ENCODE measurements at places on chromosomes 16 and 17.

- DNase-seq, result no peak
These were observed 1.6 kb upstream of the CCL13 start for GRCh38 chr17:34354637-34355036.

- no peak for DNase-seq
These were observed 79.8 kb downstream of the ZNF778 start for GRCh38 chr16:89297156-89297874.

DNA sequence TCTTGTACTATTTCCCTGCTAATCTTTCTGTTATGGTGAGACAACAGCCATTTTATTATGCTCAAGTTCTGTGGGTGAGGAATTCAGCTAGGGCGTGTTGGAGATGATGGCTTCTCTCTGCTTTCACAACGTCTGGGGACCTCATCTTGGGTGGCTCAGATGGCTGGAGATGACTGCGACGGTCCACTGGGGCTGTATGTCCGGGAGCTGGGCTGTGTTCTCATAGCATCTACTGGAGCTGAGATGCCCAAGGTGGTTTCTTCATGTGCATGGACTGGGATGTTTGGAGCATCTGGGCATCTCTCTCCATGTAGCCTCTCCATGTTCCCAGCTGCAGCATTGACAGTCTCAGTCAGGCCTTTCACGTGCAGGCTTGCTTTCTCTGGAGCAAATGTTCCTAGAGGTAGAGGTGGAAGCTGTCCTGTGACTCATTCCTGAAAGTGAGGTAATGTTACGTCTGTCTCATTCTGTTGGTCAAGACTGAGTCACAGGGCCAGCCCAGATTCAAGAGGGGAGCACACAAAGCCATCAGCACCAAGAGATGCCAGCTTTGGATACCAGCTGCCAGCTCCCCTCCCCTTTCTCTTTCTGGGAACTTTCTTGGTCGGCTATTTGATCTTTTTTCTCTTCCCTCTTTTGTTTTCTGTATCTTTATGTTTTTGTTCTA lies 96.2 kb downstream of the RAP1GAP2 start:
- no peak for DNase-seq

- no peak for DNase-seq
These were observed 408.6 kb downstream of the MAF start for GRCh38 chr16:79191933-79192332.

GRCh38 chr17:3944485-3945388 lies 19.5 kb downstream of the ATP2A3 start:
- peak; percentile 34 for DNase-seq

- DNase-seq, result peak; percentile 96
These were observed 68.6 kb downstream of the HAPSTR1 start for GRCh38 chr16:9159839-9160550.

DNA sequence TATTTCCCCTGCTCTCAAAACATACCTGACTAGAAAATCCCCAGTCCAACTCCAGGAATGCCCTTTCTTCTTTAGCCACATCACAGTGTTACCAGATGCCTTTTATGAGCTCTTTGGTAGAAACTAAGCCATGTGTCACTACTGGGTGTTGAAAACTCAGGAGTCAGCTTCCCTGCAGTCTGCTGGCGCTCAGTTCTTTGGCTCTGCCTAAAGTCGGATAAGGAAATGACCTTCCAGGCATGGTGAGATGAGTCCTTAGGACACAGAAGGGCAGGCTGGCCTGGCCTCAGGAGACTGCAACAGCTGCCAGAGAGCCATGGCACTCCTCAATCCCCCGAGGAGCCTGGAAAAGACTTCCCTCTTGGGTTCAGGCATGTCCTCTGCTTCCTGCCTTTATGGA lies 89.1 kb downstream of the CDH13 start:
- no peak for DNase-seq

DNA sequence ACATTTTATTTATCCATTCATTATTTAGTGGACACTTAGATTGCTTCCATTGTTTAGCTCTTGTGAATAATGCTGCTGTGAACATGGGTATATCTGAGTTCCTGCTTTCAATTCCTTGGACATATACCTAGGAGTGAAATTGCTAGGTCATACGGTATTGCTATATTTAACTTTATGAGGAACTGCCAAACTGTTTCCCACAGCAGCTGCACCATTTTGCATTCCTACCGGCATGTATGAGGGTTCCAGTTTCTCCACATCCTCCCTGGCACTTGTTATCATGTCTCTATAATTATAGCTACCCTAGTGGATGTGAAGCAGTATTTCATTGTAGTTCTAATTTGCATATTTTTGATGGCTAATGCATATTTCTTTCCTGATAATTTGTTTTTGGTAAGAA lies 23.7 kb upstream of the DRG2 start:
- no peak for DNase-seq

DNA sequence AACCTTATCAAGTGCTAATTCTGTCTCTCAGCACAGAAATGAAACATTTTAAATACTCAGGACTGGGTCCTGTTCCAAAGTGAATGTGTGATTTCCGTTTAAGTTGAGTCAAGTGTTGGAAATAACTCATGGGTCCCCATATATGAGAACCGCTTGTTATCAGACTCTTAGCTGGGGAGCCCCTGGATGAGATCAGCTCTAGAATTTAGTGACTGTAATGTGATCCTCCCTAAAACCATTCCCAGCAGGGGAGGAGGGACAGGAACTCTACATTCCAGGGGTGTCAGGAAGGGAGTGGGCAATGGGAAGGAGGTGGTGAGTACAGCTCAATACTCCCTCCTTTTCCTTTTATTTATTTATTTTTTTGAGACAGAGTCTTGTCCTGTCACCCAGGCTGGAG lies 37.5 kb downstream of the OTOA start:
- no peak for DNase-seq

GRCh38 chr17:37815536-37815935 lies 70.7 kb upstream of the HNF1B start:
- no peak for DNase-seq

DNA sequence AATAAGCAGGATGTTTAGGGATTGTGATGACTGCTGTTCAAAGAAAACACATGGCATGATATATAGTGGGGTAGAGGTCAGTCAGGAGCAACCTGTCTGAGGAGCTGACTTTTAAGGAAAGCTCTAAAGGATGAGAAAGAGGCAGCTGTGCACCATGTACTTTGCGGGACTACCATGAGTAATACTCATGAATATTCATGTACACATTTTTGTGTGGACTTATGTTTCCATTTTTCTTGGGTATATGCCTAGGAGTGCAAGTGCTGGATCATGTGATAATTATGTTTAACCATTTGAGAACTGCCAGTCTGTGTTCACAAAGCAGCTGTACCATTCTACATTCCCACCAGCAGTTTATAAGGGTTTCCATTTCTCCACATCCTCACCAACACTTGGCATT lies 35.8 kb downstream of the BEAN1 start:
- no peak for DNase-seq

- DNase-seq, result peak; percentile 88
These were observed 154.4 kb downstream of the FOXL1 start for GRCh38 chr16:86732621-86733295.

DNA sequence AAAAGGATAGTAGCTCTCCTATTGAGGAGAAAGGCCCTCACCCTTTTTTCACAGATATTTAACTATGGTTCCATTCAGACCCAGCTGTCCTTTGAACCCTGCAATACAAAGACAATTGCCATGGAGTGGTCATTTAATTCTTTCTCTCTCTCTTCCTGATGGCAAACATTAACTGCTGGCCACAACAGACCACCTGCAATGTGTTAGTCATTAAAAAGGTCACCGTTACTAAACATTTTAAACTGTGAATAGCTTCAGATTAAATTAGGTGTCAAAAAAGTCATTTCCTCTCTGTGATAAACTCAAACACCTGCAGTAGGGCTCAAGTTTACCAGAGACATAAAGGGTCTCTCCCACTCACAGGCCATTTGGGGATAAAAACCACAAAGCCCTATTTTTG lies 697.2 kb downstream of the TOX3 start:
- no peak for DNase-seq

DNA sequence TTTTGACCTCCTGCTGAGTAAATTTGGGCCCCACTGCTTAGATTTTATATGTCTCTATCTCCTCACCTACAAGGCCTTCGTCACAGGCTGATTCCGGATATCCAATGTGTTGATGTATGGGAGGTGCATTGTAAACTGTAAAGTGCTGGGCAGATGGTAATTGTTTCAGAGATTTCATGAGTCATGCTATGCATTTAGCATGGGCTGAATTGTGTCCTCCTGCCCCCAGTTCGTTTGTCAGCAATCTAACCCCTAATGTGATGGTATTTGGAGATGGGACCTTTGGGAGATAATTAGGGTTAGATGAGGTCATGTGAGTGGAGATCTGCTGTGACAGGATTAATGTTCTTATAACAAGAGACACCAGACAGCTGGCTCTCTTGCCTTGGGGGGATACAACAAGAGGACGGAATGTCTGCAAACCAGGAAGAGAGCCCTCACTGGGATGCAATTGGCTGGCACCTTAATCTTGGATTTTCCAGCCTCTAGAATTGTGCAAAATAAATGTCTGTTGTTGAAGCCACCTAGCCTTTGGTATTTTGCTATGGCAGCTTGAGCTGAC lies 101.8 kb upstream of the NLRP1 start:
- no peak for DNase-seq

GRCh38 chr16:49734331-49734730 lies 121.6 kb downstream of the ZNF423 start:
- DNase-seq, result no peak

DNA sequence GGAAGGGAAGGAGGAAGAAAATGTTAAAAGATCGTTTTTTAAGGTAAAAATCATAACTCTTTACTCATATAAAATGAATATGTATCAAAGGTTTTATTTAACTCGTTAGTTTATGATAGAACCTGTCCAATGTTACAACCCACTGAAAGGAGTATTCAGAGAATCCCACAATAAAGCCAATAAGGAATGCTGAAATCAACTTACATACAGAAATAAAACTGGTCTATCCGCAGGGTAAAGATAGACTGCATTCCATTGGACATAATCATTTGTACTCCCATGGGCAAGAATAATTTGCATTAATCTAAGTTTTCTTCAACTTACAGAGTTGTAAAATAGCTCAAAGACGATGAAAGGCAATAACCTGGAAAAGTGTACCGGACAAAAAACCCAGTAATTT lies 17.9 kb upstream of the BEAN1 start:
- no peak for DNase-seq

DNA sequence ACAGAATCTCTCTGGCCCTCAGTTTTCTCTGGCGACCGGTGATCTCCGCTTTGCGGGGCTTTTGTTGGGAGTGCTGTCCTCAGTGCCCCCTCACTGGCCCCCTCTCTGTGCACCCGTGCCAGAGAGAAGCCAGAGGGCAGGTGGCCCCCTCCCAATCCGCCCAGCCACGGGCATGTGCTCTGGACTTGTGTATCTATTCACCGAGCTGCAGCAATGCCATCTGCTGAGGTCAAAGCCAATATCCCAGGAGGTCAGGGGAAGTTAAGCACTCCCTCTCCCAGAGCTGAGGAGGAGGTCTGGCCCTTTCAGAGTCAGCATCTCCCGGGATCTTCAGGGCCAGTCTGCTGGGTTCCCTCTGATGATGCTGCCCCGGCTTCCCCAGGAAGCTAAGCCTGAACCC lies 5.1 kb downstream of the CACNG5 start:
- no peak for DNase-seq

GRCh38 chr16:55370762-55371482 lies 46.9 kb downstream of the IRX6 start:
- peak; percentile 83 for DNase-seq

GRCh38 chr17:50918933-50919296 lies 52.8 kb upstream of the TOB1 start:
- DNase-seq, result no peak

- DNase-seq, result peak; percentile 90
These were observed 5.4 kb downstream of the RECQL5 start for GRCh38 chr17:75661531-75661930.

GRCh38 chr17:17516941-17517720 lies 20.9 kb upstream of the RASD1 start:
- DNase-seq, result peak; percentile 61

- no peak for DNase-seq
These were observed 26.4 kb upstream of the ABR start for GRCh38 chr17:1206026-1206777.

DNA sequence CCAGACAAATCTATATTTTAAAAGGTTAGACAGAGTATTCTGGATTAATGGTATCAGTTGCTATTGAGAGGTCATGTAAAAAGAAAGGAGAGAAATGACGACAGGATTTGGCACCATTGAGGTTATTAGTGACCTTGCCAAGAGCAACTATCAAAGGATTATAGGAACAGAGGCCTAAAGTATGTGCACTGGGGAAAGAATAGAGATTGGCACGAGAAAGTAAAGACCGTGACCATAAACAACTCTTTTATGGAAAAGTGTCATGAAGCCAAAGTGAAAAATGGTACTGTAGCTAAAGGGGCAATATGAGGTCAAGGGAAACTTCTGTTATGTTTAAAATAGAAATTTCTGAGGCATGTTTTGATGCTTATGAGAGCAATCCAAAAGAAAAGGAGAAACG lies 115.2 kb upstream of the KIF2B start:
- DNase-seq, result no peak

Measured in posterior cingulate gyrus (tissue), 11 donors.